CD8-positive, alpha-beta T cell (primary cell): ENCODE measurements at places on chromosomes 1 and 21. TPM values are rescaled to one million over a fixed set of nuclear protein-coding genes. Genes with fewer than 3 reads are reported as not detected.
A peak's percentile ranks its signal among the peaks of the same experiment; 100 is the strongest.

The MSH4 gene
- total RNA-seq, result not detected

The S100A7 gene
- not detected for total RNA-seq

The C1orf94 gene
- total RNA-seq, result not detected

The LPAR3 gene
- 0.90 TPM for total RNA-seq

The FAAP20 gene
- 61.1 TPM for total RNA-seq

The SPRR1A gene
- not detected for total RNA-seq

The C1QB gene
- not detected for total RNA-seq

The GBP6 gene
- 0.22 TPM for total RNA-seq

The COL11A1 gene
- not detected for total RNA-seq

The PTPN22 gene
- 48.6 TPM for total RNA-seq

The HENMT1 gene
- total RNA-seq, result 7.5 TPM

The CNKSR1 gene
- total RNA-seq, result 2.8 TPM

The KCNT2 gene
- total RNA-seq, result not detected

The AMY1A gene
- not detected for total RNA-seq

DNA sequence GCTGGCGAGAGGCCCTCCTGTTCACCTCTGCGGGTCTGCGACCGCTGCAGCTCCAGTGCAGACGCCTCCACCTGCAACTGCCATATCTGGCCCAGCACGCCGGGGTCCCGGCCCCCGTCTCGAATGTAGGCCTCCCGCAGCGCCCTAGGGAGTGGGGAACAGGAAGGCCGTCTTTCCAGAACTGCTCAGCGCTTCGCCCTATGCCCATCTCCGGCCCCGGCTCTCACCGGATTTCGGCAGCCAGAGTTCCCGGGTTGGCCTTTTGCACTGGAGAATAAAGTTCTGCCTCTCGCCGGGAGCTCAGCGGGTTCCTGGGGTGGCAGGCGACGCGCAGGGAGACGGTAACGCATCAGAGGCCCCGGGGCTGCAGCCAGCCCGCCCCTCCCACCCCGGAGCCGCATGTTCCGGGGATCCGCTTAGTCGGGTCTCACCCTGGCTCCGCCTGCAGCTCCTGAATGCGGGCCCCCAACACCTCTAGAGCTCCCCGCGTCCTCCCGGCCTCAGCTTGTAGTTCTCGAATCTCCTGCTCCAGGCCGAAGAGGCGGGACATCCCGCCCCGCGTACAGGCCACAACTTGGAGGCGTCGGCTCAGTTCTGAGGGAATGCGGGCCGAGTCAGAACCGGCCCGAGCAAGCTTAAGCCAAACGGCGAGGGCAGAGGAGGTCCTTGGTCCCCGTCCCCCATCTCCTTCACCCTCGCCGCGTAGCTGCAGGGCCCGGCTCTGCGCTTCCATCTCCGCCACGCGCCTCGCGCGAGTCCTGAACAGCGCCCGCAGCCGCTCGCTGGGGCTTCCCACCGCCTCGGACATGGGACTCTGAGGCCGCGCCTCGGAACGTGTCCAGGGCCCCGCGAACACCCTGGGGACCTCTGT lies 1.1 kb downstream of the CCDC17 start:
- no peak for DNase-seq

DNA sequence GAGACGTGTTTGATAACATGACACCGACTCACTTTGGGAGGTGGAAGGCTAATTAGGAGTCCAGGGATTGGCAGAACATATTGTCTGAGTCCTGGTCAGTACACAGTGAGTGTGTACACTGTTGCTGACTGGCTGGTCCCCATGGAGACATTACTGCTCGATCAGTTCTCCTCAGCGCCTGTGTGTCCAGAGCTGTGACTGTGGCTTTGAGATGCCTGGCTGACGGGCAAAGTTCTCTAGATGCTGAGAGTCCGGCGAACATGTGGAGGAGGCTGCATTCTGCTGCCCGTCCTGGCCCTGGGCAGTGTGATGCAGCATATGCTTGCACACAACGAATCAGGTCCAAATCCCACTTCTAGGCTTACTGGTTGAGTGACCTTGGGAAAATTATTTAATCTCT lies 280.1 kb upstream of the ST6GALNAC5 start:
- DNase-seq, result no peak

- DNase-seq, result no peak
These were observed 198.9 kb upstream of the PTGFR start for GRCh38 chr1:78291872-78292271.

- peak; percentile 14 for DNase-seq
These were observed 43.1 kb downstream of the FOXO6 start for GRCh38 chr1:41404308-41404761.

GRCh38 chr1:47190857-47191256 lies 1.0 kb upstream of the PDZK1IP1 start:
- DNase-seq, result no peak

GRCh38 chr21:39073717-39074116 lies 109.5 kb downstream of the PSMG1 start:
- DNase-seq, result no peak

DNA sequence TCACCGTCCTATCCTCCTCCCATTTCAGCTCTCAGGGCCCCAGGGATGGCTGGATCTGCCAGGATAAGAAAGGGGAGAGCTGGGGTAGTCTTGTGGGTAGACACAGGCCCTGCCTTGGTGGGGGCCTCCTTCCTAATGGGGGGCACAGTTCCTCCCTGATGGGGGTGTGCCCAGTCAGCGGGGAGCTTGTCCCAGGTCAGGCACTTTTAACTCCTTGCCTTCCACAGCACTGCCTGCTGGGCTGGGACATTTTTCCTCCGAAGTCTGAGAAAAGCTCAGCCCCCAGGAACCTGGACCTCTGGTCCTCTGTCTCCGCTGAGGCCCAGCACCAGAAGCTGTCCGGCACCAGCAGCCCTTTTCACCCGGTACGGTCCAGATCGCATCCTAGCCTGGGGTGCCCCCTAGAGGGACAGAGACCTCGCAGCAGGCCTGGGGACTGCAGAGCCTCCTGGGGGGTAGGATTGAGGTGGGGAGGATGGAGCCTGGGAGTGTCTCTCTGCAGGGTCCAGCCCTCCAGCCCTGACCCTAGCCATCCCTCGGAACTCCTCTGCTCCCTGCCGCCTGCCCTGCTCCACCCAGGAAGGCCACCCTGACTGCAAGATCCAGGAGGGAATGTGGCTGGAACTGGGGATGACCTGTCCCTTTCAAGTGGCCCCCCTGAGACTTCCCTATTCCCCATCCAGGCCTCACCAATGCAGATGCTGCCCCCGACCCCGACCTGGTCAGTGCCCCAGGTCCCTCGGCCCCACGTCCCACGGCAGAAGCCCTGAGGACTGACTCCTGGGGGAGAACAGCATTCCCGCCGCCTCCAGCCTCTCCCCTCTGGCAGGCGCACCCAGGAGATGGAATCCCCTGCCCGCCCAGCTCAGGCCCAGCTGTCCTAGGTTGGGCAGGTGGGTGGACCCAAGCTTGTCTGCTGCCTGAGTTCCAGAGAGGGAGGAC lies 12.0 kb downstream of the MIIP start:
- no peak for DNase-seq

DNA sequence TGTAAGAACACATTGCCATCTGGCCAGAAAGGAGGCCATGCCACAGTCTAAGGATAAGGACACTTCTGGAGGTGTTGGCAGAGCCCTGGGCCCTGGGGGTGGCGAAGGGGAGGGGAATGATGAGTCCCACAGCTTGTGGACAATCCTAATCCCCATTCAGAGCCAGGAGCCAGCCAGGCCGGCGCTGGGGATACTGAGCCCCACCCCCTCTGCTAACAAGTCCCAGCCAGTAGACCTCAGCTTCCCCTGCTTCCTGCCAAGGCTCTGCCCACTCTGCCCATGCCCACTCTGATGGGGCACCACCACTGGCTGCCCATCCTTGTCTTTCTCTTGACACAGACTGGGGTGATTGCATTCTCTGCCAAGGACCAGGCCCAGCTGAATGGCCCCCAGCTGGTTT lies 71.9 kb downstream of the NAV1 start:
- DNase-seq, result no peak

DNA sequence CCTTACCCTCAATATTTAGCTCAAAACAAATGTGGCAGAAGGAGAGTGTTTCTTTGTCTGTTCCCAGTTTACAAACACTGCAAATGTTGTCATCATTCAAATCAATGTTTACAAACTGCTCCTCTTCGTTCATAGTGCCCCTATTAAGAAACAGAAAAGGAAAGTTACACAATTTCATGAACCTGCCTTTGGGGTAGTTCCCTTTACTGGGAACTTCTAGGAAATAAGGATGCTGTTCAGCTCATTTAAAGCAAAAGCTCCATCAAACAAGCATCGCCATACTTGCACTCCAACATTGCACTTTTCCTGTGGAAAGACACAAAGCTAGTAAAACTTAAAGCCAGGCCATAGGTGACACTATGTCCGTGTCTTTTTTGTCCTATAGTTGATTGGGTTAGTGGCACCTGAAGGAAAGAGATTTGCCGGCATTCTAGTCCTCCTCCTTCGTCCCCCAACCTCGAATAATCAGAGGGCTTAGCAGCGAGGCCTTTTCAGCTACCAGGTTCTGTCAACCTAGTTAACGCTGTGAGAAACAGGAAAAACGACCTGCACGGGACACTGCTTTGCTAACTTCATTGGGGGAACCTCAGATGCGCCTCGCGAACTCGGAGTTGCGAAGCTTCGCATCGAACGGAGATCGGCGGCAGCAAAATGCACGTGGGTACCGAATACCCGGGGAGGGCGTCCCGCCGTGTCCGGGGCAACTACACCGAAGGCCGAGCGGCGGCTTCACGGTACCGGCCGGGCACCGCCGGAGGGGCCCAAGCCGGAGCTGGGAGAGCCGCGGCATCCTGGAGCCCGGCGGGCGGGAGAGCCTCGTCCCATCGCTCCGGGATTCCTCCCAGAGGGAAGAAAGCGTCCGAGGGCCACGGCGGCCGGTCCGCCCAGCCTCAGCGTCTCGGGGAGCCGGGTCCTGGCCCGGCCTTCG lies 706 bp downstream of the C21orf91 start:
- DNase-seq, result peak; percentile 46

- no peak for DNase-seq
These were observed 25.2 kb downstream of the PPP2R5A start for GRCh38 chr1:212310383-212310782.

DNA sequence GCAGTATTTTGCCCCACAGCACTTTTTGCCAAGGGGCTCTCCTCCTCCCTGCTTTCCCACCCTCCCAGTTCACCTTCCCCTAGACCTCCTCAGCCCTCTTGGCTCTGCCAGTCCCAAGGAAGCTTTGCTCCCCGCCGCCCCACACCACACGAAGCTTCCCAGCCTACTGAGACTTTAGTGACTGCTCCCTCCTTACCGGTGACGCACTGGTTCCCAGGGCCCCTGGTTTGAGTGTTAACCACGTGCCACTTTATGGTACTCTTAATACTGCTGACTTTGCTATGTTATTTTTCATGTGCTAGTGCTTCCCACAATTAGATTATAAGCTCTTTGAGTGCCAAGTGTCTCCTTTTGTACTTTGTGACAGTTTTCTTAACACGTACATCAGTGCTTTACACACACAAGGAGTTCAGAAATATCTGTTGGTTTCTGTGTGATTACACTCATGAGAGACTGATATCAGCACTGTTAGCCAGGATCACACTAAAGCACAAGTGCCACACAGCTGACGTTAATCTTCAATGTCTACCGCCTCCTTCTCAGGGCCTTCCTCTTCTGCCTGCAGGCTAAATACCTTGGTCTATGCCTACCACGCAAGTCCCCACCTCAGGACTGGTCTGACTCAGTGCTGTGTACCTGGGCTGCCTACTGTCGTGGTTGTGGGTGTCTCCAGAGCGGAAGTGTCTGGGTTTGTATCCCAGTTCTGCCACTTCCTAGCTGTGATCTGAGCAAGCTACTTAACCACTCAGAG lies 61.0 kb downstream of the DNTTIP2 start:
- peak; percentile 25 for DNase-seq

DNA sequence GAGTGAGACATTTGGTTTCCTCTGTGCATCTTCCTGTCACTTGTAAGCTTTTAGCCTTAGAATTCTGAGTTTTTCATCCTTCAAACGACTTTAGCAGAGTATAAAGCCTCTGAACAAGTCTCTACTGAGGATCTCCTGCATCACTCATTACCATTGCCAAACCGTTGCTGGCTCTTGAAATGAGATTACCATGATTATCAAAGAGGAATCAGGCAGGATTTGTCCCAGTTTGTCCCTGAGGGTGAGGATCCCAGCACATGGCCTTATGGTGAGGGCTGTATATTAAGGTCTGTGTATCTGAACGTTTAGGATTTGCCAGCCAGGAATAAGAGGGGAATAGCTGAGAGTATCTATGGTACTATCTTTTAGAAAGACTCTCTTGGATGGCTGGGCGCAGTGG lies 169.5 kb upstream of the L1TD1 start:
- no peak for DNase-seq

DNA sequence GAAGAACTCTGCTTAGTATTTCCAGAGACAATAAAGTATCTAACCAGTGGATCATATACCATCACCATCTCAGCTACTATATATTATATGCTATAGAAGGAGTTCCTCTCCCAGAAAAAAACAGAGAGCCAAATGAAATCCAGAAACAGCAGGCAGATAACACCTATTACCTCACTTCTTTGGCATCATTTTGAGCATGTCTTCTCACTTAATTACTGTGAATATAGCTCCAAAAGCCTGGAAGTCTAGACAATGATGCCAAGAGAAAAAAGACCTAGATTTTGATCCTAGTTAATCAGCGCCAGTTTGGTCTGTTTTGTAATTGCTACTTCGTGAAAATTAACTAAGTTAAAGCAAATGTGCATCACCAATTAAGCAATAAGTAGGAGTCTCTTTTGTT lies 131.3 kb downstream of the EIF4G3 start:
- DNase-seq, result no peak

DNA sequence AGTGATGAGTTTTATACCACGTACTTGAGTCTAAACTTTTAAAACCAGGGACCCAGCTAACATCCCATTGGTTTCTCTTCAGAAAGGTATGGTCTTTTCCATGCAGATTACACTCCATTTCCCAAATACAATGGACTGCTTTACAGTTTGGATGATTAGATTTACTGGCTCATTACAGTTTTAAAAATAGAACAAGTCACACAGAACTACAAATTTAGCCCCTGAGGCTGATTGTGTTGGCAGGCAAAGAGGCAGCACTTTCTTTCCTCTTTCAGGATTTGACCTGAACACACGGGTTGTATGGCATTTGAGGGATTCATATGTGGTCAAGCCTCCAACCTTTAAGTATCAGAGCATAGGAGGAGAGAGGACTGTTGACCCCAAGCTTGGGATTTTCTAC lies 21.8 kb upstream of the VTCN1 start:
- DNase-seq, result no peak

GRCh38 chr1:117001254-117001927 lies at the start of gene CD101:
Gene CD101 (plus strand): TSS chr1:117001760. CDS start chr1:117001818, 58 bp downstream.
- DNase-seq, result no peak

- no peak for DNase-seq
These were observed 20.0 kb downstream of the SERTAD4 start for GRCh38 chr1:210252621-210253051.

- no peak for DNase-seq
These were observed 1.2 kb downstream of the CEP170 start for GRCh38 chr1:243253926-243254232.

DNA sequence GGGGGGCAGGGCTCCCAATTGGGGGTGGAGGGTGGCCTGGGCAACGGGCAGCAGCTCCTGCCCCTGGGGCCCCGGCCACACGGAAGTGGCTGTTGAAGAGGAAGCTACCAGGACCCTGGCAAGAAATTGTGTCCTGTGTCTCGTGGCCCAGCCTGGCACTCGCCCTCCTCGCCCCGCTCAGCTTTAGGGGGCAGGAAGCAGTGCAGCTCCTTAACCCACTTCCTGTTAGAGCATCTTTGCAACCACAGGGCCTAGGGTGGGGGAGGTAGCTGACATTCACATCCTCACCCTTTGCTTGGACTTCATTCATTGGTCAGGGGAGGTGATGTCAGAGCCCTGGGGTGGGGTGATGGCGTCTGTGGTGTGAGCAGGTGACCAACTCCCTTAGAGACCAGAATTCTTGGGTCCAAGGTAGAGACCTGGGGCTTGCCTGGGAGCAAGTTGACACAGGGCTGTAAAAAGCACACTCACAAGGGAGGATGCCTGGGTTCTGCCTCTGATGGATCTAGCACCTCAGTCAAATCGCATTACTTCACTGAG lies at the start of gene ARHGAP30:
Gene ARHGAP30, minus strand, starts transcription at position 161 of the 540 bp plus-strand sequence. CDS start 267 bp downstream, outside the sequence.
- peak; percentile 90 for DNase-seq
